ENCODE measurements at places on chromosomes 13 and 19. TPM values are rescaled to one million over a fixed set of nuclear protein-coding genes. Genes with fewer than 3 reads are reported as not detected.

DNA sequence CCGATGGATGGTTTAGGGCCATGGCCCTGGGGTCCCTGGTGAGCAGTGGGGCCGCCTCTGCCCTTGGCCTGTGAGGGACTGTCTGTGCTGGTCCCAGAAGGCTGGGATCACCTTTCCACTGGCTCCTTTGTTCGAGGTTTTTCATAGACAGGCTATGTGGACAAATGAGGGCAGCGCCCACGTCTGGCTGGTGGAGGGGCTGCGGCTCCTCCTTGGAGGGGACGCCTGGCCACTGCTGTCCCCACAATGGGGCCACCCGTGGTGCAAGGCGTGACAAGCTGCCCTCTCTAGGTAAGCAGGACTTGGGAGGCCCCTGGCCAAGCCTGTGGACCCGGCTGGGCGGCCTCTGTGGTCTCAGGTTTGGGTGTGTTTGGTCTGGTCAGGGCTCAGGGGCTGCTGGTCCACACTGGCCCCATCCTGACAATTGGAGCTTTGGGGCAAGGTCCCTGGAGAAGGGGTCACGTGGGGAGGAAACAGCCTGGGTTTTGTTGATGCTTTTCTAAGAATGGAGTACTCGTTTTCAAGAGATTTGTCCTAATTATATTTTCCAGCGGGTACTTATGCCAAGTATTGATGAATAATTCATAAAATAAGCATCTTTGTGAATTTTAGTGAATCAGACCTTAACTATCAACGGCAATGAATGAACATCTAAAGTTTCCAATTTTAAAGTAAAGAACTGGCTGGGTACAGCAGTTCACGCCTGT lies 33.3 kb downstream of the MCF2L start:
- DNase-seq, result no peak

DNA sequence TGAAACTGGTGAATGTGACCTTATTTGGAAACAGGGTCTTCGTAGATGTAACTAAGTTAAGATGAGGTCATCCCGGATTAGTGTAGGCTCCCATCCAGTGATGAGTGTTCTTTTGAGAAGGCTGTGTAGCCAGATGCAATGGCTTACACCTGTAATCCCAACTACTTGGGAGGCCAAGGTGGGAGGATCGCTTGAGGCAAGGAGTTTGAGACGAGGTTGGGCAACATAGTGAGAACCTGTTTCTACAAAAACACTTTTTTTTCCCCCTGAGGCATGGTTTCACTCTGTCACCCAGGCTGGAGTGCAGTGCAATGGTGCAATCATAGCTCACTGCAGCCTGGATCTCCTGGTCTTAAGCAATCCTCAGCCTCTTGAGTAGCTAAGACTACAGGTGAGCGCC lies 36.4 kb downstream of the FBN3 start:
- no peak for DNase-seq

DNA sequence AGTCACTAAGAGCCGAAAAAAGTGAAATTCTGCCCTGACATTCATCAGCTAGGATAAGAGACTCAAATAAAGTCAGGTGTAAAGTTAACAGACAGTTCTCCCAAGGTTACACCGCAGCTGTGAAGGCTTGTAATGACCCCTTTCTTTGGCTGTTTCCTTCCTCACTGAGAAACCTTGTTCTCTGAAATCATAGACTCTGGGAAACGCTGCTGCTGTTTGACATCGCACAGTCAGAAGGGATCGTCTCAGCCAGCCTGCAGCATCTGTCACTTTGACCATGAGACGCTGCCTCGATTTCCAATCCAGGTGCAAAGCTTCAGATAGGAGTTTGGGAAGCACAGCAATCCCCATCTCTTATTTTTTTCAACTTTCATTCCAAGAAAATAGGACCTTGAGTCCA lies 678 bp downstream of the BCAT2 start:
- no peak for DNase-seq

DNA sequence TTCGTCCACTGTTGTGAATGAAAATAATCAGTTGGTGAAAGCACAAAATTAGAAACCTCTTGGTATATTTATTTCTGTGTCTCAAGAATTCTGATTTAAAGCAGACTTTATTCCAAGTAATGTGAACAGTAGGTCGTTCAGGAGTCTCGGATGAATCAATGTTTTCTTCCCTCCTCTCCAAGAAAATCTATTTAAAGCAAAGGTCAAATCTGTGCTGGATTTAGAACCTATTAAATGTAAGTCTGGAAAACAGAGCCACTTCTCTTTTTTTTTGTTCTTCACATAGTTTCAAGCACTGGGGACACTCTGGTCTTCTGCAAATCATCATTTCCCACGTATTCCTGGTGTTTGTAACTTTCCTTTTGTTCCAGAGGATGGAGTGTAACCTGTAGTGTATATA lies 312.7 kb downstream of the ATP8A2 start:
- DNase-seq, result no peak

GRCh38 chr19:55189403-55189835 lies 9.3 kb upstream of the SYT5 start:
- peak; percentile 54 for DNase-seq

GRCh38 chr19:13899912-13900584 lies 5.9 kb downstream of the BRME1 start:
- no peak for DNase-seq

DNA sequence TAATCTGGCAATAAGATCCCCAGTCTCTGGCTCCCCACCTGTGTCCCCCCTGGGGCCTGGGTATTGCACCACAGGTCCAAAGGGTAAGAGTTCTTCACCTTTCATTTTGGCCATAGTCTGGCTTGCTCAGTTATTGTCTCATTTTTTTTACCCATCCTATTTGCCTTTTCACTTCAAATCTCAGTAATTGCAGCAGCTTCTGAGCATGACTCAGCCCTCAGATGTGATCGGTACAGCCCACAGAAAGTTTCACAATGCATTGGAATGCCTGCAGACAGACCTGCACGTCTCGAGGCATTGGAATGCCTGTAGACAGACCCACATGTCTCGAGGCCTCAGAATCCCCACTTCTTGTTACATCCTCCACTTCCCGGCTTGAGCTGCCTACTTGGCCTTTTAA lies 173.6 kb downstream of the NUFIP1 start:
- DNase-seq, result peak; percentile 60

The B3GNT3 gene
- under 0.01 TPM for total RNA-seq

Data from dermis microvascular lymphatic vessel endothelial cell (primary cell).